Left renal pelvis (tissue), 4 donors: ENCODE measurements at places on chromosomes 6 and 20. TPM values are rescaled to one million over a fixed set of nuclear protein-coding genes. Genes with fewer than 3 reads are reported as not detected.

CRISP3 gene
- 0.10 TPM for polyA plus RNA-seq

CPNE5 gene
- polyA plus RNA-seq, result 15.0 TPM

DNA sequence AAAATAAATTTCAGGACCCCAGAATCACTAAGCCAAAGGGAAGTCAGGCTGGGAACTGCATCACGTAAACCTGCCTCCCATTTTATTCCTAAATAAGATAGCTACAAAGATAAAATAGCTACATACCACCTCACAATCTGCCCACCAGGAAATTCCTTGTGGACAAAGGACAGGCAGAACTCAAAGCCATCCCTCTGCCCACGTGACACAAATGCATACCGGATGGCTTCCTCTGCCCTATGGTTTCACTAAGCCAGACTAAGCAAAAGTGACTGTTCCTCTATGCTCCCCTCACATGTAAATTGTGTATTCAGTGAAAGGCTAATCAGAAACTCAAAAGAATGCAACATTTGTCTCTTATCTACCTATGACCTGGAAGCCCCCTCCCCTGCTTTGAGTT, 15.0 kb downstream of the MBOAT1 start:
- DNase-seq, result no peak

DNA sequence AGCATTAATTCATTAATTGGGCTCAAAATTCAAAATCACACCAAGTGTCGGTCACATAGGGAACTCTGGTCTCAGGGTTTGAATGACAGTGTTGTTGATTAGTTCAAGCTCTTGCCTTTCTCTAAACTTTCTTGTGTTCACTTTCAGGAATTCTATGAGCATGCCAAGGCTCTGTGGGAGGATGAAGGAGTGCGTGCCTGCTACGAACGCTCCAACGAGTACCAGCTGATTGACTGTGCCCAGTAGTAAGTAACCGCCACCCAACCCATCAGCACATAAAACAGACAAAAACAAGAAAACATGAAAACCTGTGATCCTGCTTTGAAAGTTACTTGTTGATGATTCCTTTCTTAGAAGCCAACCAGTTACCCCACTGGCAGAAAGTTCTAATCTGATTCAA, 52.7 kb downstream of the GNAS start:
- DNase-seq, result no peak

DNA sequence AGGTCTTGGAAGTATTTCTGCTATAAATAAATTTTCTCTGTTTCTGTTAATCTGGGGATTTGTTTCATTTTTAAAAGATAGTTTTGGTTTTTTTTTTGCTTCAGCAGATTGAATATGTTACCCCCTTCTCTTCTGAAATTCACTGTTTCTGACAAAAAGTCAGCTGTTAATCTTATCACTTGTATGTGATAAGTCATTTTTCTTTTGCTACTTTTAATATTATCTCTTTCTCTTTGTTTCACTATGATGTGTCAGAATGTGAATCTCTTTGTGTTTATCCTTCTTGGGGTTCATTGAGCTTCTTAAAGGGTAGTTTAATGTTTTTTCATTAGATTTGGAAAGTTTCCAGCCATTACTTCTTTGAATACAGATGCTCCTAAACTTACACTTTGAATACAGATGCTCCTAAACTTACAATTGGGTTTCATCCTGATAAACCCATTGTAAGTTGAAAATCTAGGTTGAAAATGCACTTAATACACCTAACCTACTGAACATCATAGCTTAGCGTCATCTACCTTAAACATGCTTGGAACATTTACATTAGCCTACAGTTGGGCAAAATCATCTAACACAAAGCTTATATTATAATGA, 154.2 kb upstream of the COL21A1 start:
- DNase-seq, result no peak

DNA sequence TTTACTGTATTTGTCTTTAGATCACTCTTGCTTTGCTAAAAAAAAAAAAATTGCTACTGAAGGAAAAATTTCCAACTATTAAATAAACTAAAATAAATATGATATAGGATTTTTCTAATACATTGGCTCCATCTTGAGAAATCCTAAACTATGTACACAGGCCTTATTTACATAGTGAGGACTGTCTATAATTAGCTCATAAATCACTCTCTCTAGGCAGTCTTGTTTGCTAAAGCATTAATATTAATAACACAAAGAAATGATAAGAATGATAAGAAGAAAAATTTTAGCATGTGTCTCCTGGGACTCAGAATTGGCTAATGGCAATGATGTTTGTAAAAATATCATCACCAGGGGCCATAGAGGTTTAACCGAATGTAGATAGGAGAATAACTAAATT, 13.3 kb upstream of the CRYBG1 start:
- no peak for DNase-seq

DNA sequence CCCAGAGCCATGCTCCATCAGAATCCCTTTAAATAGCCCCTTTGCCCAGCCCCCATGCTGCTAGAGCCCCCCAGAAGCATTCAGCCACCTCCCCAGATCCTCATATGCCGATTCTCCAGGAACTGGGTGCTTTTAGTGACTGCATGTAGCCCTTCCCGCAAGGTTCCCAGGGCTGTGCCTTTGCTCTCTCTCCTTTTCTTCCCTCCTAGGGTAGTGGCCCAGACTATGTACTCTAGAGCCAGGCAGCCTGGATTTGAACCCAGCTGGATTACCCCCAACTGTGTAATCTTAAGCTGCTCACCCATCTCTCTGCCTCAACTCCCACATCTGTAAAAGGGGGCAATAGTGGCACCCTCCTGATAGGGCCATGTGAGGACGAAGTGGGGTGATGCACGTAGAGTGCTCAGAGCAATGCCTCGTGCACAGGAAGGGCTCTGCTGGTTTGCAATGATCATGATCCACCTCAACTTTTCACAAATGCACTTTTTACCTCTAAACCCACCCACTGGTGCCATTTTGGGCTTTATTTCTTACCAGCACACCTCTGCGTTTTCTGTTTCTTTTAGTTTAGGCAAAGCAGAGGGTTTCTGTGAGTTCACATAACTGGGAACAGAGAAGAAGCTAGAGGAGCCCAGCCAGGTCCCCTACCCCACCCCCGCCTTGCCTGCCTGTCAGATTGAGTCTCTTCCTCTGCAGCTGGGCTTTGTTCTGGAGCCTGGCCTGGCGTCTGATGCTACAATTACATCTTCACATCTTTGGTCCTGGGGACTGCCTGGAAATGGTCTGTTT, 396.5 kb downstream of the RNGTT start:
- DNase-seq, result no peak
